Activated T-cell treated with anti-CD3 and anti-CD28 coated beads, Interleukin-2, amount 50 U/mL, for 1 hour (primary cell): ENCODE measurements at places on chromosomes 5 and 9.

DNA sequence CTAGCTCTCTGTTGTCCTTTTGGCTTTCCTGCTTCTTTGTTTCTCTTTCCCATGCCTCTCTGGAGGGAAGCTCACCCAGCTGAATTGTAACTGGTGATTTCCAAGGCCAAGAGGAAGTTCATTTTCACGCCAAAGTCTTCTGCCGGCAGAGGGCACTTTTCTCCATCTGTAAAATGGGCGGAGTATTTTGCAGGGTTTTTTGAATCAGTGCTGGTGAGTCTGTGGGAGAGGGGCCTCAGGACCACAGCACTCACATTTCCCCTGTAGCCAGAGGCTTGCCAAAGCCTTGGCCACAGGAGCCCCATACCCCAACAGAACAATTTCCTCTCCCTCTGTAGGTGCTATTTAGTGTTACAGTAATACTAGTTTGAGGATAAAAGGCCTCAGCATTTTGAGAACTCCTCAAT lies 42.3 kb upstream of the MATR3 start:
- DNase-seq = peak; percentile 38

- no peak for DNase-seq
These were observed 156.1 kb downstream of the FGF1 start for GRCh38 chr5:142529626-142530278.

GRCh38 chr5:6487081-6487480 lies 38.4 kb downstream of the UBE2QL1 start:
- DNase-seq = no peak

DNA sequence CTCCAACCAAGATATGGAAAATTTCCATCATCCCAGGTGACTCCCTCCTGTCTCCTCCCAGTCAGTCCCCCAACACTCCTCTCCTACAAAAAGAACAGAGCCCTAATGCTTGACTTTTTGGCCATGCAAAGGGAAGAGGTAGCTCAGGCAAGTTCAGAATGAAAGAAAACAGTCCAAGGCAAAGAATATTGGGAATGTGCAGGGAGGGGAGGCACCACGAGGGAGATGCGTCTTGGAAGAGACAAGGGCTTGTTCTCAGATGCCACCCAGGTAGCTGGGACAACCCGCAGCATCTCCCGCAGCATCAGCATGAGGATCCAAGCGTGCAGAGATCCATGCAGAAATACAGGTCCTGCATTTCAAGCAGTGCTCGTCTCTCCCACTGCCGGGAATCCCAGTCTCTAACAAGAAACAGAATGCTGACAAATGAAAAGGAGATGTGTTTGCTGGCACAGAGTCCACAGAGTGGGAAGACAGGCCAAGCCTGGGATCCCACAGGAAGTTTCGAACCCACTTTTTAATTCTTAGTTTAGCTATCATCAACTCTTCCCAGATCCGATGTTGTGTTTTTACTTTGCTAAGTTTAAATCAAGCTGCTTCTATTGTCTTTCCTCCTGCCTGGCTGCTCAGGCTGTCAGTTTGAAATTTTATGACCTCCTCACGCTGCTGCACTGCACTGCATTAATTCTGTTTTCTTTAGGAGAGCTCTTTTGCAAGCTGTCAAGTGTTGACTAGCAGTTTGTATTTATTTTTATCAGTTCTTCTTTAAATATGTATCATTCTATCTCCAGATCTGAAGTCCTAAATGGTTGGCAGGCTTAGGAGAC lies 86.8 kb upstream of the OSMR start:
- DNase-seq = no peak

DNA sequence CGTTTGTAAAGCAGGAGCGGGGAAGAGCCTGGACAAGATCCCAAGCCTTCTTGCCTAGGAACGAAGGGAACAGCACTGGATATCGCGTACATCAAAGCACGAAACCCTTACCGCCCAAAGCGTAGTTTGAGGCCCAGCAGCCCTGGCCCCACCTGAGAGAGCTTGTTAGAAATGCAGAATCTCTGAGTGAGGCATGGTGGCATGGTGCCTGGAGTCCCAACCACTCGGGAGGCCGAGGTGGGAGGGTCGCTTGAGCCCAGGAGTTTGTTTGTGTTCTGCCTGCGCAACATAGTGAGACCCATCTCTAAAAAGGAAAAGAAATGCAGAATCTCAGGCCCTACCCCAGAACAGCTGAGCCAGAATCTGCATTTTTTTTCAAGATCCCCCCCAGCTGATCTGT lies 90.6 kb downstream of the AMBP start:
- DNase-seq = no peak

- peak; percentile 92 for DNase-seq
These were observed at the start of gene ANXA2R for GRCh38 chr5:43040287-43041098. Gene ANXA2R (minus strand): TSS chr5:43040319. CDS start chr5:43040046, 273 bp downstream.

GRCh38 chr9:99628285-99628684 lies 193.4 kb upstream of the NR4A3 start:
- no peak for DNase-seq

DNA sequence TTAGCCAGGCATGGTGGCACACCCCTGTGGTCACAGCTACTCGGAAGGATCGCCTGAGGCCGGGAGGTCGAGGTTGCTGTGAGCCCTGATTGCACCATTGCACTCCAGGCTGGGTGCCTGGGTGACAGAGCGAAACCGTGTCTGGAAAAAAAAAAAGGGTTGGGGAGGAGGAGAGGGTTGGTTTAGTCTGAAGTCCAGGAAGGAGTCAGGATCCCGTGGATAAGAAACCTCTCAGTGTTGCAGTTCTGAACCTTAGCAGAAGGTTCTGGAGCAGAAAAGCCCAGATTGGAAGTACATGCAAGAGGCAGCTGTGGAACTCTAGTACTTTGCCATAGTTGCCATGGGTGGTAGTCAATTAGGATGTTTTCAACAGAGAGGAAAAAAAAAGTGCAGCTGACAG lies 125.2 kb upstream of the CPEB4 start:
- no peak for DNase-seq

- DNase-seq = no peak
These were observed 290.2 kb downstream of the ZNF608 start for GRCh38 chr5:124456249-124456648.

DNA sequence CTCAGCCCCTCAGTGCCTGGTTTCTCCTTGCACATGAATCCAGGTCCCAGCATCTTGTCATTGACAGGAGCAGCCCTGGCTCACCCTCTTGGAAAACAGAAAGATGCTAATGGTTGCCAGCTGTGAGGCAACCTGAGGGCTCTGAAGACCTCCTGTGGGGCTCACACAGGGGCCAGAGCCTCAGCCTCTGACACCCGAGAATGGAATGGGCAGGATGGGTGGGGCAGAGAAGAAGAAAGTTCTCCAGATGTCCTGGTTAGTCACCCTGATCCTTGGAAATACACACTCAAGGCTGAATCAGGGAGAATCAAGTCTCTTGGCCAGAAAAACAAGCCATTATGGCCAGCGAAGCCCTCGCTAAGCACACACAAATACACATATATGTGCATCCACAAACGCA lies 32.3 kb upstream of the SPATA31E1 start:
- no peak for DNase-seq

GRCh38 chr9:136197084-136197875 lies 7.6 kb downstream of the LHX3 start:
- DNase-seq = no peak

DNA sequence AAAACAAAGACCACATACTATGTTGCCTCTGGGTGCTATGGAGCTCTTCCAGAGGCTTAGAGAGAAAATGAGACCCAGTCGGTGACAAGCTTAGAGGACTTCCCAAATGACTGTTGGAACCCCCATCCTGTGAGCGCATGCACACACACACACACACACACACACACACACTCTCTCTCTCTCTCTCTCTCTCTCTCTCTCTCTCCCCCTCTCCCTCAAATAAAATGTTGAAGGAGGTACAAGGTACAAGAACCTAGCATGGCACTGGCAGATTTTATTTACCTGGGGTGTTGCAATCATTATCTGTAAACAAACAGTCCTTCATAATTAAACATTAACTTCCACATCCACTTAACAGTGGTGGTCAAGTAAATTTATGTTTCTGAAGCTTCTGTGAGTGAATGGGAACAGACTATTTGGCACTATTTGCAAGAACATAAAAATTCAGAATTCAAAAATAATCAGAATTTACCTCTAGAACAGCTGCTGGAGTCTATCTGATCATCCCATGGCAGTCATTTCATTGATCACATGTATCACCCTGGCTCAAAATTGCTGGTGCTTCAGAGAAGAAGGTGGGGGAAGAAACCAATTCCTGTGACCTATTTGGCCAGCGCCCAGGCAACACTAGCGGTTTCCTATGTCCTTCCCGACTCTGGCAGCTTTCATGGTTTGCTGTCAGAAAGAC lies 24.9 kb downstream of the TRPM3 start:
- DNase-seq = no peak

- DNase-seq = no peak
These were observed 42.2 kb downstream of the ERP44 start for GRCh38 chr9:100056561-100056960.

DNA sequence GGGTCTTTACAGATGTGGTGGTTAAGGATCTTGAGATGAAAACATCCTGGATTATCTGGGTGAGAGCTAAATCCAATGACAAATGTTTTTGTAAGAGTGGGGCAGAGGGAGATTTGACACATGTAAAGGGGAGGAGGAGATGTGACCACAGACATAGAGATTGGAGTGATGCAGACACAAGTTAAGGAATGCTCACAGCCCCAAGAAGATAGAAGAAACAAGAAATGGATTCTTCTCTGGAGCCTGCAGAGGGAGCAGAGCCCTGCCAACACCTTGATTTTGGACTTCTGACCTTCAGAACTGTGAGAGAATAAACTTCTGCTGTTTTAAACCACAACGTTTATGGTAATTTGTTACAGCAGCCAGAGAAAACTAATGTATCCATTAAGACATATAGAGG lies 21.7 kb downstream of the ITGA2 start:
- no peak for DNase-seq

DNA sequence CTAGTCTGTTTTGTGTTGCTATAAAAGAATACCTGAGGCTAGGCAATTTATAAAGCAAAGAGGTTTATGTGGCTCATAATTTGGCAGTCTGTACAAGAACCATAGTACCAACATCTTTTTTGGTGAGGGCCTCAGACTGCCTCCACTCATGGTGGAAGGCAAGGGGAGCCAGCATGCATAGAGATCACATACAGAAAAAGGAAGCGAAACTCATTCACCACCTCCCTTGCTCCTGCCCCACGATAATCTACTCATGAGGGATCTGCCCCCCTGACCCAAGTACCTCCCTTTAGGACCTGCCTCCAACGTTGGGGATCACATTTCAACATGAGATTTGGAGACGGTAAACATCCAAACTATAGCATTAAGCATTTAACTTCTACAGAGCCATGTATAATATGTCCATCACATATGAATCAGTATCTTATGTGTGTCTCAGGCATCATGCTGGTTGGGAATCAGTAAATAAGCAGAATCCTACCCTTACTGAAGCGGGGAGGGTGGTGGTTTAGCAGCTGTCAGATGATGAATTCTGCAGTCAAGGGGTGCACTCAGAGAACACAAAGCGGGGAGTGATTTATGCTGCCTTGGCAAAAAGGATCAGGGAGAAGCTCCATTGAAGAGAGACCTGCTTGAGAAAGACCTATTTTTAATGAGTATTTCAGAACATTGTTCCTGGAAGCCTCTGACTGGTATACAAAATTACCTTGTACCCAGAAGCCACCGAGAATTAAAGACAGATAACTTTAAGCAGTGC lies 34.8 kb downstream of the HMGXB3 start:
- no peak for DNase-seq

GRCh38 chr9:95629585-95629984 lies 112.8 kb upstream of the PTCH1 start:
- DNase-seq = no peak

- DNase-seq = no peak
These were observed 208.3 kb upstream of the VLDLR start for GRCh38 chr9:2413160-2413805.

- DNase-seq = no peak
These were observed 23.1 kb upstream of the FGF10 start for GRCh38 chr5:44412286-44412685.

DNA sequence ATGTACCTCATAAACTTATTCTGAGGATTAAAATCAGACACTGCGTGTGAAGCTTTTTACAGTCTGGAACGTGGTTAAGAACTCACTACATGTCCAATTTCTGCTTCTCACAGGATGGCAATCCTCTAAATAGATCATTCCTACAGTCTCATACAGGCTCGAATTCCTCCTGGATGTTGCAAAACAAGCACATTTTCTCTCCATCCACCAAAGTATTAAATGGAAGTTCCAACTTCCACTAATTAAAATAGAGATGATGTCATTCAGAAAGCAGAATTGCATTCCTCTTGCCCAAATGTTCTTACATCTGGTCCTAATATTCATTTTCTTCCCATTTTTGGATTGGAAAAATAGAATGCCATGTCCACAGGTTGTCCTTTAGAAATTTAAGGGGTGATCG lies 145.5 kb upstream of the PCA3 start:
- no peak for DNase-seq

DNA sequence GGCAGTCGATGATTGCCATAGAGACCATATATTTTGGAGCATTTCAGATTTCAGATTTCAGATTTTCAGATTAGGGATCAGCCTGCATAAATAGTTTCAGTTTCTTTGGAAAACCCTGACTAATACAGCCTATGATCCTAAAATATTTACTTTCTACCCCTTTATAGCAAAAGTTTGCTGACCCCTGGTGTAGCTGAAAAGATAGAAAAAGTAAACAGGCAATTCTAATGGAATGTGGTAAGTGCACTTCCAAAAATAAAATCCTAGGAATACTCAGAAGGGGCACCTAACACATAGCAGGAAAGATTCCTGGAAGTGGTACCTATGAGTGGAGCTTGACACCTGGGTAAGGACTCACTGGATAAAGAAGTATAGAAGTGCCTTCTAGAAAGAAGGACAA lies 34.5 kb downstream of the BAAT start:
- DNase-seq = no peak

DNA sequence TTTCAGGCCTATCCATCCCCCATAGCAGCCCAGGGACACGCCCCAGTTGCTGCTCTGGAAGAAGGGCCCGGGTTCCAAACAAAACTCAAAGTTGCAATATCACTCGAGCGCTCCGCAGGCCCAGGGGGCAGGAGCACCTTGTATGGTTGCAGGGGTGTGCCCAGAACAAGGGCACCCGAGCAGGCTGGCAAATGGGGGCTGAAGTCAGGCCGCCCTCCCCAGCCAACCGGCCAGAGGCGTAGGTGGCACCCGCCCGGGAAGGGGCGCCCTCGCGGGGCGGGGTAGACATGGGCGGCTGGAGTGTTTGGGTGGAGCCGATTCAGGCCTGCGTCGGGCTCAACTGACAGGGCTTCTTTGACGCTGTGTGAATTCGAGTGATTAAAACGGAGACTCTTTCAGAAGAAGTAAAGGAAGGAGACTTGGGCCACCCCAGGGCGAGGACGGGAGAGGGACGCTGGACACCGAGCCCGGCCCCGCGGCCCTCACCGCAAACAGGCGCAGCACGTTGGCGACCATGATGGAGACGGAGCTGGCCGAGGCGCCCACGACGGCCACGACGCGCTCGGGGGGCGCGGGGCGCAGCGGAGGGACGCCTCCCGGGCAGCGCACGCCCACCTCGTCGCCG lies 1.1 kb downstream of the GRM6 start:
- DNase-seq = no peak

- no peak for DNase-seq
These were observed 247.5 kb downstream of the GABRB2 start for GRCh38 chr5:161299053-161299452.

- no peak for DNase-seq
These were observed 12.4 kb downstream of the IL5 start for GRCh38 chr5:132530946-132531345.
